RCC 7860 (cell line): ENCODE measurements at places on chromosomes 11 and 22.

- DNase-seq, result peak; percentile 92
Measured at GRCh38 chr22:38981992-38982927, at the start of gene APOBEC3B. Gene APOBEC3B (plus strand): TSS chr22:38982347. CDS start chr22:38982454, 107 bp downstream.

DNA sequence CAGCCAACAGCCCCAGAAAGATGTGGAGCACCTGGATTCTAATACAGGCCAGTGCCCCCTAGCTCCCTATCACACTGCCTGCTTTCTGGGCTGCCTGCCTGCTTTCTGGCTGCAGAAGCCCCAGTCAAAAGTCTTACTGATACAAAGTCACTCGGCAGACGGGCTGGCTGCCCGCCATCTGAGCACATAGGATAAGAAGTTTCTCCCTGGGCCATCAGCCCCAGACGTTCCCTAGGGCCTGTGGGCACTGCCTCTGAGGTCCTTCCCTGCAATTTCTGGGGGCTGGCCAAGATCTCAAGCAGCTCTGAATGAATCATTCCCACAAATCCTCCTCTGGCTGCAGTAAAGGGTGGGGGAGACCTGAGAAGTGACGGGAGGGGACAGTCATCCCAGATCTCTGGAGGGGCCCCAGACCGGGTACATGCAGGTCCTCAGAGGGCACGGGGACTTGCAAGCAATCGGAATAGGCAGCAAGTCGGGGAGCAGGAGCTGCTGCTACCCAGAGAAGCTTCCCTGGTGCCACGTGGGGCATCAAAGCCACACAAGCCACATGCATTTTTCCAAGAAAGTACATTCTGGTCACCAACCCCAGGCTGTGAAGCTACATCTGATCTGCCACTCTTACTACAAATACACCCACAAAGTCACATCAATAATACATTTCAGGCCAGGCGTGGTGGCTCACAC lies 4.7 kb downstream of the TPST2 start:
- DNase-seq, result peak; percentile 93

DNA sequence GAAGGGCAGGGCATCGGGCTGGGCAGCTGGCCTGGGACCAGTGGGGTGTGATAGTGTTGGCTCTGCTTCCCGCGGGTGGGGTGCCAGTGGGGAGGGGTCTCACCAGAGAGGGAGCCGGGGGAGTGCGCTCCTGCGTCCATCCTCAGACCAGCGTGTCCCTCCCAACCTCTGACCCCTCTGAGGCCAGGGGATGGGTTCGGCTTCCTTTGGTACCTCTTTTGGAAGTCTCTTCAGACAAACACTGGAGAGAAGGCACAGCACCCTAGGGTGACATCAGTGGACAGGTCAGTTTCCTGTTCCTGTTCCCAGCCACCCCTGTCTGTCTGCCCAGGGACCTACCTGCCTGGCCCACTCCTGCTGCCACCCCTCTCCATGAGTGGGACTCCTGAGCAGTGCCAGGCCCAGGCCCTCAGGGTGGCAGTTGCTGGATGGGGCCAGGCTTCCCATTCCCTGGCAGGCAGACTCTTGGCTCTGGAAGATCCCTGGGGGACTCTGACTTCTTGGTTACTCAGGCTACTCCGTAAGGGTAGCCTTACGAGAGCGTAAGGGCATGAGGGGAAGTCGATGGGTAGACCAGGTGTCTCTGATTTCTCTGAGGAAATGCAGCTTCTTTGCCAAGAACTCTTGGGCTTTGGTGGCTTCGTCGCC lies 2.6 kb downstream of the TAGLN start:
- DNase-seq, result no peak

DNA sequence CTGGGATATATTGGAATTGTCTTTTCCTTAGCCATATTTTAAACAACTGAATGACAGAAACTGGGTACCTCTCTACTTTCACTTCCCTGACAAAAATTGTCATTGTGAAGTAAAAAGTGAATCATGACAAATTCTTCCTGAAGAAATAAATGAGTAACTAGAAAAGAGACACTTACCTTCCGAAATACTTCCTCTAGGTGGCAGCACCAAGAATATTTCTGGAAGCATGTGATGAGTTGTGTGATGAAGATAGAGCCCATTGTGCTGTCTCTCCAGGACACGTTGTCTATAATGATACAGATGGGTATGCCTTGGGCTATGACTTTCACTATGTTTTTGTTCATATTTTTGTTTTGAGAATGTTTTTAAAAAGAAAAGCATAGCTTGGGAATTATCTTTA lies 21.5 kb downstream of the CASP4 start:
- DNase-seq, result peak; percentile 57

GRCh38 chr22:46068181-46068592 lies 82.1 kb upstream of the PPARA start:
- no peak for DNase-seq

DNA sequence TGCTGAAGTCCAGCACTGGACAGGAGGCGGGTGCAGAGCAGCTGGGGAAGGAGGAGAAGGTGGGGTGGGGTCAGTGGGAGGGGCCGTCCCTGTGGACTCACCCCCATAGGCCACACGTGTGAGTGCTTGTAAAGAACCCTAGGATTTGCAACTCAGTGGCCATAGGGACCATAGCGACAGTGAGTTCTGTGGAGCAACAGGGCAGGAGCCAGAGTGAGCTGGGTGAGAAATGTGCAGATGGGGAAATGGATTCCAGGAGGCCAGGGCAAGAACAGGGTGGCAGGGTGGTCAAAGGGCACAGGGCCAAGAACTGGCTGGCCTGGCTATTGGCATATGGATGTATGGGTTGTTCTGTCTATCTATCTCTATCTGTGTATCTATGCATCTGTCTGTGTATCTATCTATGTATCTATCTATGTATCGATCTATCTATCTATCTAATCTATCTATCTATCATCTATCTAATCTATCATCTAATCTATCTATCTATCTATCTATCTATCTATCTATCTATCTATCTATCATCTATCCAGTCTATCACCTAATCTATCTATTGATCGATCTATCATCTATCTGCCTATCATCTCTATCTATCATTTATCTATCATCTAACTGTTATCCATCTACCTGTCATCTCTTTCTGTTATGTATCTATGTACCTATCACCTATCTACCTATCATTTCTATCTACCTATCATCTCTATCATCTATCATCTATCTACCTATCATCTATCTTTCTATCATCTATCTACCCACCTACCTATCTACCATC lies 889.0 kb downstream of the TBC1D22A start:
- DNase-seq, result no peak

GRCh38 chr22:46373921-46374662 lies 38.6 kb downstream of the TRMU start:
- peak; percentile 90 for DNase-seq

DNA sequence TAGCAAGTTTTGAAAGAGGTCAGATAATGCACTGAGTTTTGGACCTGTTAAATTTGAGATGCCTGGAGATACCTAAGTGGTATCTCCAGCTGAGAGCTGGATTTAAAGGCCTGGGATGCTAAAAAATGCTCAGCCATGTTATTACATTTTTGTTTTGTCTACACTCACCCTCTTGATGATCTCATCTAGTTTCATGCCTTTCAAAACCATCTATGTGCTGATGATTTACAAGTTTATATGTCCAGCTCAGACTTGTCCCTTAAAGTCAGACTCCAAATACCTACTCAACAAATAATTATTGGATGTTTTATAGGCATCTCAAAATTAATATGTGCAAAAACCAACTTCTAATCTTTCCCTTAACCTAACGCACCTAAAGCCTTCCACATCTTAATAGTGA lies 103.6 kb upstream of the OR9G4 start:
- no peak for DNase-seq

DNA sequence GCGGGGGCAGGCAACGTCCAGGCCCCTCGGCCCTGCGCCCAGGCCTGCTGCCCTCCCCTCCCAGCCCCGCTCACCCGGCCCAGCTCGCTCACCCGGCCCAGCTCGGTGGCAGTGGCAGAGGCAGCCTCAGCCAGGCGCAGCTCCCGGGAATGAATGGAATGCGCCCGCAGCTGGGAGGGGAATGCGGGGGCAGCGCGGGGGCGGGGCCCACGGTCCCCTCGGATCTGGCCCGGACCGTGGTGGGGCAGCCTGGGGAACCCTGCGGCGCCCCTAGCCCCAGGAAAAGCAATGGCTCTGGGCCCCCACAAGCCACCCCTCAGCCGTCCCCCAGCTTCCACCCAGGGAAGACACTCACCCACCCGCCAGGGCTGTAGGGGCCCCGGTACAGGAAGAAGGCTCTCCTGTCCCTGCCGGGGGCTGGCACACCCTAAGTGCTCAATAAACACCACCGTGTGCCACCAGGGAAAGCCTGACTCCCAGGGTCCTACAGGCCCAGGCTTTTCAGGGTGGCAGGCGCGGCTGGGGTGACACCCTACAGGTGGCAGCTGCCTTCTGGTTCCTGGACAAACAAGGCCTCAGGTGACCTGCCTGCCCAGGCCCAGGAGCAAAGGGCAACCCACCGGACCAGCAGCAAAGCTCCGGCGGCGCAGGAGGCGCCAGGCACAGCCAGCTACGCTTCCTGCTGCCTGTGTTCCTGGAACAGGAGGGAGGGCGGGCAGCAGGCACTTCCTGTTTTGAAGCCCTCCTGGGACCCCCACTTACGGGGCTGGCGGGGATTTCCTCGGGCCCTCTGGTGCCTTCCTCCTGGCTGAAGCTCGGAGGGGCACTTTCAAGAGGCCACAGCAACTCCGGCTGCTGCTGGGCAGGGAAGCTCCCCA lies 13.8 kb downstream of the PLXNB2 start:
- peak; percentile 79 for DNase-seq

GRCh38 chr22:26894766-26895485 lies 237.5 kb downstream of the MIAT start:
- peak; percentile 91 for DNase-seq

- DNase-seq, result no peak
Measured at GRCh38 chr11:86460461-86461385, 86.0 kb downstream of the CCDC81 start.

GRCh38 chr11:1778141-1778911 lies 14.6 kb upstream of the CTSD start:
- DNase-seq, result no peak

DNA sequence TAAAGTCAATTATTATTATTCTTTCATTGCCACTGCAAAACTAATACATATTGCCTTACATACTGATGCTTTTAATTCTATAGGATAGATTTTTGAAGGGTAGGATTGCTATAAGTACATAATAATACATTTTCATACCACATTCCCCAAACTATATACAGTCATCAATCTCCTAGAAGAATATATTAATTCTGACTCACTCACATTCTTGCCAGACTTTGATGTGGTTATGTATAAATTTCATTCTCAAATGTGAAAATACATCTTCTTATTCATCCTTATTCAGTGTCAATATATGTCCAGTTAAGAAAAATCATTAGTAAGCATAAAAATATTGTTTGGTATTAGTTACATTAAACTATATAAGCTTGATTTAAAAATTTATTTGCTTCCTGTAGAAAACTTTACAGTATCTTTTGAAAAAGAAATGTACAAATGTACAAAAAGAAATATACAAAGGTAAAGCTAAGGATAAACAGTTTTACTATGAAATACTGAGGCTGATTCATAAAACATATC lies 458.8 kb upstream of the CNTN5 start:
- no peak for DNase-seq

DNA sequence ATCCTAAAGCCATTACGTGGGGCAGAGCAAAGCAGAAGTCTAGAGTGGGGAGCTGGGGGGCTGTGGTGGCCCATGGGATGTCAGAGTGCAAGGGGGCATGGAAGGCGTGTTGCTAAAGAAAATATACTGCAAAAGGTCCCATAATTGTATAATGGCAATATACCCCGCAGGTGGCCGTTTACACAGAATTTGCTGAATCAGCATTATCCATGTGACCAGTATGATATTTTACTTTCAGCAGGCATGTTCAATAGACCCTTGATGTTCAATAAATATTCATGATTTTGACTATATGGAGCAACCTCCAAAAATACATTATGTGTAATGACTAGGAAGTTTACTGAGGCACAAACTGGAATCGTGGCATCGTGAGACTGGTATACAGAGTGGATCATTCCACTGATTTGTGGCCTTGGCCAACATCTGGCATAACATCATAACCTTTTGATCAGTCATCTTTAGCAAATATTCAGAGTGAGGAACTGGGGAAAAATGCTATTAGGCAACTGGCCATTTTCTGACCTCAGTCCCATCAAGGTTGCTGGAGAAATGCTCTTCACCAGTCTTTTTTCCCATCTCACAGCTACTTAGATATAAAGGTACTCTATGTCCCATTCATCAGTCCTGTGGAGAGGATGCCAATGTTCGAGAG lies 29.3 kb upstream of the PPP2R1B start:
- no peak for DNase-seq

- no peak for DNase-seq
Measured at GRCh38 chr22:32448980-32449379, 15.3 kb downstream of the BPIFC start.

- no peak for DNase-seq
Measured at GRCh38 chr22:23279781-23280180, 99.5 kb downstream of the BCR start.
